ENCODE measurements at places on chromosomes 16 and 17. TPM values are rescaled to one million over a fixed set of nuclear protein-coding genes. Genes with fewer than 3 reads are reported as not detected.

GRCh38 chr16:27802664-27803439, 252.9 kb downstream of the KATNIP start:
- H3K4me3 ChIP-seq, result no peak overlapping the region
- no peaks in the 10 kb centered on the region for H3K36me3 ChIP-seq
- DNase-seq, result no peak
- H3K27ac ChIP-seq, result no peak overlapping the region

Gene EARS2
- total RNA-seq, result 25.1 TPM

- peaks cover 4% of the 10 kb centered on the region for H3K27me3 ChIP-seq
- H3K27ac ChIP-seq, result peak within 1 kb of the TSS; percentile 66
- H3K4me1 ChIP-seq, result no peaks in the 10 kb centered on the region
- DNase-seq, result no peak
- peaks cover 8% of the 10 kb centered on the region for H3K36me3 ChIP-seq
- H3K4me3 ChIP-seq, result peak within 1 kb of the TSS; percentile 80
Measured at GRCh38 chr16:89575247-89576152, at the start of gene CPNE7. TSS of gene CPNE7 (plus strand) at chr16:89575758. CDS start at chr16:89575898, 140 bp downstream.

DNA sequence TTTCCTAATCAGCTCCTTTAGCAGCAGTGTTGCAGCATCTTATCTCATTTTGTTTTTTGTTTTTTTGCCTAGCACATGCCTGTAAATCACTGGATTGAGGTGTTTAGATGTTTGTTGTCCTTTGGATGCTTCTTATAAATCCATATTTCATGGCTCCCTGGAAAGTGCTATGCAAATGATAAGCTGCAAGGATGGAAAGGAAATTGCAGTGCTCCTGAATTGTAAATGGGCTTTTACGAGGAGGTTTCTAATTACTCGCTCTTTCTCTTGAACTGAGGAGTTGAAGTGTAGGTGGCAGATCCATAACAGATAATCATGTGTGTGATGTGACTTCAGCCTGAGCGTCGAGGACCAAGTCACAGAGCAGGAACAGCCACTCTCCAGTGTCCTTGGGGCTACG, 45.0 kb downstream of the MAPT start:
- no peak overlapping the region for H3K27ac ChIP-seq
- no peak overlapping the region for H3K4me3 ChIP-seq
- no peaks in the 10 kb centered on the region for H3K4me1 ChIP-seq
- DNase-seq, result no peak
- peaks cover 53% of the 10 kb centered on the region for H3K27me3 ChIP-seq
- no peaks in the 10 kb centered on the region for H3K36me3 ChIP-seq

GRCh38 chr17:29138971-29139691, 41.1 kb downstream of the MYO18A start:
- H3K27me3 ChIP-seq, result peaks cover 2% of the 10 kb centered on the region
- no peak for DNase-seq
- H3K36me3 ChIP-seq, result no peaks in the 10 kb centered on the region

DNA sequence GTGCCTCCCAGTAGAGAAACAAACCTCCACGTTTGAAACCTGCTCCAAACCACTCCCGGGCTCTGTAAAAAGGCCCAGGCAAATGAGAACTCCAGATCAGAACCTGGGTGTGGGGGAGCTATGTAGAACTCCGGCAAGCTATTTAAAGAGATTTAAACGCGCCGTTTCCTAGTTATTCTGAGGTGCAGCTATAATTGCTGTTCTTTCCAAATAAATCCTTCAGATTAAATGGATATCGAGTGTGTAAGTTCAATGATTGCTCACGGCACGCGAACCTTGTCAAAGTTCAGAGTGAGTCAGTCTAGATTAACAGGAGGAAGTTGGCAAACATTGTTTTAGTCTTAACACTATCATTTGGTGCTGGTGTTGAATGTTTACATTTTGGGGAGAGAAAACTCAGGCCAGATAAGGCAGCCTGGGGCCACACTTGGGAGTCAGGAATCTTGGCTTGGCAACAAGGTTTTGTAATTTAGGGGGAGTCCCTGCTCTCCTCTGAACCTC, 92.9 kb upstream of the SALL1 start:
- H3K4me3 ChIP-seq, result no peak overlapping the region
- peaks cover 1% of the 10 kb centered on the region for H3K27me3 ChIP-seq
- DNase-seq, result no peak

Gene ABCC12
- not detected for total RNA-seq

GRCh38 chr16:69839240-69839688, 77.1 kb downstream of the WWP2 start:
- no peak overlapping the region for H3K27ac ChIP-seq
- no peak overlapping the region for H3K4me3 ChIP-seq
- no peaks in the 10 kb centered on the region for H3K4me1 ChIP-seq
- DNase-seq, result no peak

- peaks cover 62% of the 10 kb centered on the region for H3K4me1 ChIP-seq
- H3K27me3 ChIP-seq, result peaks cover 3% of the 10 kb centered on the region
- no peak overlapping the region for H3K4me3 ChIP-seq
- no peaks in the 10 kb centered on the region for H3K36me3 ChIP-seq
Measured at GRCh38 chr16:70711211-70712031, 25.6 kb upstream of the MTSS2 start.

Gene MAPT
- total RNA-seq, result 0.13 TPM

DNA sequence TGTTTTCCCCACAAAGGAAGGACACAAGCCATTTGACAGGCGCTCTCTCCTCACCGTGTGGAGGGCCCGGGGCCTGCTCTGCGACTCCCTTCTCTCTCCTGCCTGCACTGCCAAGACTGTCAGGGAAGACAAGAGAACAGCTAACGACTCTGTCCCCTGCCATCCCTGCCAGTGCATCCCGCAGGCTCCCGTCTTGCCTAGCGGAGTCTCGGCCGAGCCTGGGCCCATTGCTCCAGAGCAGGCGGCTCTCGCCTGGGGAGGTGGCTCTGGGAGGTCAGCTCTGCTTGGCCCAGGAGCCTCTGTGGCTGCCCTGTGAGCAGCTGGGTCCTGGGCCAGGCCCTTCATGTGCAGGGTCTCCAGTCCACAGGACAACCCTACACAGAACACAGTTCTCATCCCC, 53.0 kb downstream of the WNT3 start:
- no peak overlapping the region for H3K4me3 ChIP-seq
- H3K36me3 ChIP-seq, result peaks cover 12% of the 10 kb centered on the region
- H3K27ac ChIP-seq, result peak overlapping the region; percentile 89
- H3K27me3 ChIP-seq, result no peaks in the 10 kb centered on the region

- H3K4me3 ChIP-seq, result no peak overlapping the region
- H3K27ac ChIP-seq, result no peak overlapping the region
- H3K36me3 ChIP-seq, result peaks cover 5% of the 10 kb centered on the region
- H3K27me3 ChIP-seq, result no peaks in the 10 kb centered on the region
Measured at GRCh38 chr17:61967729-61968128, 39.9 kb upstream of the INTS2 start.

DNA sequence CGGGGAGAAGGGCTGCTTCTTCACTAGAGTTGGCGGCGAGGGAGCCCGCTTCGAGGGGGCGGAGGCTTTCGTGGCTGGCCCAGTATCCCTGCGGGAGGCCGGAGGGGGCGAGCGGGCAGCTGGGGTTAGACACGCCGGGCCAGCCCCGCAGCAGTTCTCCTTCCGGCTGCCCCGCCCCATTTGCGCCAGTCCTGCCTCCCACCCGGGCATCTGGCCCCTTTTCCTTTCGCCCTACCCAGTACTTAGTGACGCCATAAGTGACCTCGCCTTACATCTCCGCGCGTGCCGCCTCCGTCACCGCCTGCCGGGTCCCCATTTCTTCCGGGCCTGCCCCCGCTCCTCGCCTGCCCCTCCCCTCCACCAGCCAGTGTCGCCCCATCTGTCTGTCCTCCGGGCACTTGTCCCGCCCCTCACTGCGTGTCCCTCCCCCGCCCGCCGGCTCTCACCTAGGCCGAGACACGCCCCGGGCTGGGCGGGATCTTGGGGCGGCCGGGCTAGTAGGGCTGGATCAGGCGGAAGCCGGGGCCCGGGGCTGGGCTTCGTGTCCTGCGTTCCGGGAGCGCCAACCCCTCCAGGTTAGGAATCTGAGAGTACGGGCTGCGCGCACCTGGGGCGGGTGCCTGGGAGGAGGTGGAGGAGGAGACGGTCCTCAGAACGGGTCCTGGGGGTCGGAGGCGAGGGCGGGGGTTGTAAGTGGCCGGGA, 14.3 kb downstream of the SPATA32 start:
- H3K27me3 ChIP-seq, result peaks cover 4% of the 10 kb centered on the region
- peak; percentile 70 for DNase-seq
- no peaks in the 10 kb centered on the region for H3K36me3 ChIP-seq
- peak overlapping the region; percentile 87 for H3K4me3 ChIP-seq
- peak overlapping the region; percentile 74 for H3K27ac ChIP-seq

- H3K4me3 ChIP-seq, result peak overlapping the region; percentile 99
- peak overlapping the region; percentile 96 for H3K27ac ChIP-seq
- H3K27me3 ChIP-seq, result no peaks in the 10 kb centered on the region
- DNase-seq, result no peak
- H3K36me3 ChIP-seq, result peaks cover 18% of the 10 kb centered on the region
Measured at GRCh38 chr17:28950752-28951427, 428 bp downstream of the PHF12 start.

DNA sequence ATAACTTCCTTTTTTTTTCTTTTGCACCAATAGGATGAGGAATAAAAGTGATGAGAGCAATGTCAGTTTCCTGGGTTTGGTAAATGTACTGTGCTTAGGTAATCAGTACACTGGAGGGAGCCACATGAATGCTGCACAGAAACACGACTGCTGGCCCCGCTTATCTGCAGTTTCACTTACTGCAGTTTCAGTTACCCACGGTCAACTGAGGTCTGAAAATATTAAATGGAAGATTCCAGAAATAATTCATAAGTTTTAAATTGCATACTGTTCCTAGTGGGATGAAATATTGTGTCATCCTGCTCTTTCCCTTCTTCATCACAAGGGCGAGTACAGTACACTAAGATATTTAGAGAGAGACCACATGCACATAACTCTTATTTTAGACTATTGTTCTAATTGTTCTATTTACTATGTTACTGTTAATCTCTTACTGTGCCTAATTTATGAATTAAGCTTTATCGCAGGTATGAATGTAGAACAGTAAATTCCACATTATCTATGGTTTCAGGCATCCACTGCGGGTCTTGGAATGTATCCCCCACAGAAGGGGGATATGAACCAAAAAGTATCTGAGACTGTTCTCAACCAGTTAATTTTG, 6.4 kb upstream of the LGALS3BP start:
- H3K4me3 ChIP-seq, result peak overlapping the region; percentile 77
- peak overlapping the region; percentile 73 for H3K27ac ChIP-seq
- DNase-seq, result peak; percentile 30
- H3K36me3 ChIP-seq, result peaks cover 18% of the 10 kb centered on the region
- peaks cover 14% of the 10 kb centered on the region for H3K4me1 ChIP-seq
- H3K27me3 ChIP-seq, result no peaks in the 10 kb centered on the region

Gene JPH3
- not detected for total RNA-seq

Gene SPAG9
- total RNA-seq, result 78.1 TPM

GRCh38 chr17:66595893-66596292, 239.0 kb upstream of the CACNG5 start:
- no peak for DNase-seq
- no peaks in the 10 kb centered on the region for H3K4me1 ChIP-seq
- H3K27me3 ChIP-seq, result no peaks in the 10 kb centered on the region
- H3K27ac ChIP-seq, result no peak overlapping the region
- H3K36me3 ChIP-seq, result peaks cover 13% of the 10 kb centered on the region
- no peak overlapping the region for H3K4me3 ChIP-seq

Gene CDH3
- 0.11 TPM for total RNA-seq

Gene STX1B
- total RNA-seq, result 7.0 TPM

Gene TRIM16
- total RNA-seq, result 19.7 TPM

Gene KRT31
- not detected for total RNA-seq

DNA sequence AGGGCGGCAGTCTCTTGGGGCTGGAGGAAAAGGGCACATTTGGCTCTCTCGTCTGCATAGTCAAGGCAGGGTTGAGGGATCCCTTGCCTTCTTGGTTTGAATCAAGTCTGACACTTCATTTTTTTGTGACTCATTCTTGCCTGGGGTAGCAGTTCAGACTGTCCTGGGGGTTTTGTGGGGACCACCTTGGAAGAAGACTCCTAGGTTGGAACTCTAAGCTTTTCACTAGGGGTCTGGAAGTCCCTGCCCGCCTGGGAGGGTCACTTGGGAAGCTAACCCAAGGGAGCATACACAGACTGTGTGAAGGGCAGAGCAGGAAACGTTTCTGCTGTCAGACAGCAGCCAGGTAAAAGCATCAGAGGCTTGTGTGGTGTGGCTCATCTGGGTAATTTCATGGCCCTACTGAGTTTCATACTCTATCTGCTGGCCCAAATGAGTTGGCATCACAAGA, 11.3 kb downstream of the YPEL2 start:
- H3K27me3 ChIP-seq, result peaks cover 4% of the 10 kb centered on the region
- no peak for DNase-seq
- H3K4me3 ChIP-seq, result no peak overlapping the region

DNA sequence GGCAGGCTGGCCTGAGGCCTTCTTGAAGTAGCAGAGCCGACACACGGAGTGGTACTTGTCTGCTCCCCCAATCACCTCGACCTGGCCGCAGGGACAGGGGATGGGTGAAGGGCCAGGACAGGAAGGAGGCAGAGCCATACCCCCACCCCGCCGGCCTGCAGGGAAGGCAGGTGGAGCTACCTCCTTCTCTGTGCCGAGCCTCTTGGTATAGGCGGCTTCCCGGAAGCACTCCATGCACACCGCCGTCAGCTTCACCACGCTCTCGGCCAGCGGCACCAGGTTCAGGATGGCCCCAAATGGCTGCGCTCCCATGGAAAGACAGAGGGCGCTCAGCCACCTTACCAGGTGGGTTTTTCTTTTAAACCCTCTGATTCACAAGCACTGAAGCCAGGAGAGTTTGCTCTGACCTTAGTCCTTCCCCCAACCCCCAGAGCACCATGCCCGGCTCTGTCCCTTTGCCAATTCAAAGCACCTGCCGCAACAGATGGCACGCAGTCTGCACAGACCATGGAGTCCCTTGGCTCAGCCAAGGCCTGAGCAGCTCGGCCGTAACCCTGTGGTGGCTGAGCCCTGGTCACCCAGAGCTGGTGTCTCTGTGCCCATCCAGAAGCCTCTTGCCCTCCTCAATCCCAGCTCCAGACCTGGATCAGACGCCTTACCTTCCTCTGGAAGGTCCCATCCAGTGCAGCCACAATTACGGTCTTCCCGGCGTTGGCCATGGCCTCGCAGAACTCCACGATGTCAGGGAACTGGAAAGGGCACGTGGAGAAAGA, 6.7 kb downstream of the SYNGR2 start:
- H3K4me1 ChIP-seq, result peaks cover 21% of the 10 kb centered on the region
- H3K27me3 ChIP-seq, result peaks cover 4% of the 10 kb centered on the region
- no peak overlapping the region for H3K27ac ChIP-seq
- no peak for DNase-seq
- H3K4me3 ChIP-seq, result no peak overlapping the region

- H3K27ac ChIP-seq, result peak overlapping the region; percentile 67
- peaks cover 18% of the 10 kb centered on the region for H3K4me1 ChIP-seq
- H3K27me3 ChIP-seq, result peaks cover 2% of the 10 kb centered on the region
- DNase-seq, result no peak
Measured at GRCh38 chr17:27559506-27560481, 71.2 kb upstream of the LGALS9 start.

Gene MRC2
- 341 TPM for total RNA-seq

- peaks cover 16% of the 10 kb centered on the region for H3K36me3 ChIP-seq
- peaks cover 25% of the 10 kb centered on the region for H3K4me1 ChIP-seq
- H3K4me3 ChIP-seq, result peak overlapping the region; percentile 97
- peak overlapping the region; percentile 95 for H3K27ac ChIP-seq
- H3K27me3 ChIP-seq, result no peaks in the 10 kb centered on the region
- no peak for DNase-seq
Measured at GRCh38 chr17:19978209-19978802, 678 bp upstream of the AKAP10 start.

All from HFFc6 (cell line).